ENCODE measurements at places on chromosomes 1 and 21.

GRCh38 chr1:231872461-231872910 lies 245.9 kb downstream of the DISC1 start:
- DNase-seq: peak; percentile 84

- DNase-seq: no peak
Measured at GRCh38 chr1:248791010-248791409, 34.7 kb downstream of the SH3BP5L start.

GRCh38 chr21:42272984-42273600 lies 42.1 kb downstream of the TFF3 start:
- DNase-seq: no peak

DNA sequence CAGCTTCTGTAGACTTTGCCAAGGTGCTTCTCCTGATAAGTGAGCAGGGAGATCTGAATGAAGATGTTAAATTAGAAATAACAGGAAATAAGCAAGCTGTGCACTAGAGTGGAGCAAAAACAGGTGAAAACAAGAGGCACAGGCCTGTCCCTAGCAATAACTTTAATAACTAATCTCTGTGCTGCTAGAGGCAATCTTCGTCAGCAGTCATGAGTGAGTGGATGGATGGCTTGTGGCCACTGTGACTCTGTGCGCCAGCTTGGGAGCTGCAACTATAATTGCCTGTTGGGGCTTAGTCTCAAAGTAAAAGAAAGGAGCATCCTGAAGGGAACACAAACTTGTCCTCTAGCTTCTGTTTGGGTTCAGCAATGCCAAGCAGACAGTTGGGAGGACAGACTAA lies 240.3 kb downstream of the HHIPL2 start:
- no peak for DNase-seq

DNA sequence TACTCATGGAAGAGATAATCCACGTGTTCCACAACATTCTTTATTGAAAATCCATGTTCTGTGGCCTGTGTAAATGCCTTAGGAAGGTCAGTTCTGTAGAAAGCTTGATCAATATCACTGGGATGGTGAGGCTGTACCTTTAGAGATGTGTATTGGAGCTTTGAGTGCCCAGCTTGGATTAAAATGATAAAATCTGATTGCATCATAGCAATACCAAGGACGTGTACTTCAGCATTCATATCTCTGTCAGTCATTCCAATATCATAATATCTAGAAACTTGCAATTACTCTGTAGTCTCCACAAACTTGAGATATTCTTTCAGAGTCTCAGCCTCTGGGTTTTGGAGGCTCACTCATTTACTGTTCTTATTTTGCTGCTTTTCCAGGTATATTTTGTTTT lies 31.6 kb downstream of the IFI44 start:
- no peak for DNase-seq

GRCh38 chr1:87155170-87155569 lies 173.5 kb upstream of the LMO4 start:
- no peak for DNase-seq

DNA sequence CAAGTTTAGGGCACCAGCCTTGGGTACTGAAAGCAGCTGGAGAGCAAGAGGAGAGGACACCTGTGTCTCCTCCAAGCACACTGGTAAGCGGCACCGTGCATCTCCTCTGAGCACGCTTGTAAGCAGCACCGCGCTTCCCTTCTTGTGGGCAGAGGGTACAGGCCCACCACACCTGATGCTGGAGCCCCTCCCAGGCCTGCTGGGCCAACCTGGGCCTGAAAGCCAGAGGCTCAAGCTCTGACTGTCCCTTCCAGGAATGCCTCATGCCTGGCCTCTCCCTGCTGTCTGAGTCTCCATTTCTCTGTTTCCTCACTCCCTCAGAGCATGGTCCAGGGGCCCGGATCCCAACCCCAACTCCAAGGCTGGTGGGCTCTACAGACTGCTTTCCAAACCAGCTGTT lies 25.9 kb downstream of the DMBX1 start:
- DNase-seq: no peak

GRCh38 chr21:45190013-45190412 lies 97.7 kb downstream of the POFUT2 start:
- DNase-seq: no peak

DNA sequence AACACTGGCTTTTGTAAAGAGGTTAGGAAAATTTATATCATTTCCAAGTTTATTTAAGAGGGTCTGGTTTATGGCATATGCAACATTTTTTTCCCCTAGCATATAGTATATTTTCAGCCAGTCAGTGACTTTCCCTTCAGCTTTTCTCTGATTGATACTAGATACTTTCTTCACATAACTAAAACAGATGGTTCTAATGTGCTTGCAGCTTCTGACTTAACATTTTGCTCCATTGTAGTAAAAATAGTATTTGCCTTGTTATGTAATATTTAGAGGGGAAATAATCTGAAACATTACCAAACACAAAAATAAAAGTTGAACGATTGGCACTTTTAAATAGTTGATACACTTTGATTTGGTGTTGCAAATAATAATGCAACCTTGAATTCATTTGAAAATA lies 191.7 kb downstream of the GPR52 start:
- no peak for DNase-seq

DNA sequence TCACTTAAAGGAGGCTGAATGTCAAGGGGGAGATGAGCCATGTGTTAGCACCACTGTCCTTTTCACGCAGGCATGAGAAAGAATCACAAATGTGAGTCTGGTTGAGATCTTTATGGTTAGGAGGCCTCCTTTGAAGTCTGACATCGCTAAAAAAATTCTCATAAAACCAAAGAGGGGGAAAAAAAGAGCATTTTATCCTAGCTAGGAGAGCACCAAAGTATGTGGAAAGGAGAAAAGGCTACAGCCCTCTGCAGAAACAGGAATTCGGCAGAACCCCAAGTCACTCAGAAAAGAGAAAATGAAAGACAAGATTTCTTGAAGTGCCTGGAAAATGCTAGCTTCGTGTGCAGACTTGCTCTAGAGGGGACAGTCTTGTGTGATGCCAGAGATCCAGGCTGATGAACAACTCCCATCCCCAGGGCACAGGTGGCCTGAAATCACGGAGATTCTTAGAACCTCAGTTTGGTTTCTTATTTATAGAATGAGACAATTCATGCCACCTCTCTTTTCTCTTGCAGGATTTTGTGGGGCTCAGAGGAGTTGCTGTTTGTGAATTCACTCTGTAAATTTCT lies 61.5 kb downstream of the RUNX1 start:
- no peak for DNase-seq

DNA sequence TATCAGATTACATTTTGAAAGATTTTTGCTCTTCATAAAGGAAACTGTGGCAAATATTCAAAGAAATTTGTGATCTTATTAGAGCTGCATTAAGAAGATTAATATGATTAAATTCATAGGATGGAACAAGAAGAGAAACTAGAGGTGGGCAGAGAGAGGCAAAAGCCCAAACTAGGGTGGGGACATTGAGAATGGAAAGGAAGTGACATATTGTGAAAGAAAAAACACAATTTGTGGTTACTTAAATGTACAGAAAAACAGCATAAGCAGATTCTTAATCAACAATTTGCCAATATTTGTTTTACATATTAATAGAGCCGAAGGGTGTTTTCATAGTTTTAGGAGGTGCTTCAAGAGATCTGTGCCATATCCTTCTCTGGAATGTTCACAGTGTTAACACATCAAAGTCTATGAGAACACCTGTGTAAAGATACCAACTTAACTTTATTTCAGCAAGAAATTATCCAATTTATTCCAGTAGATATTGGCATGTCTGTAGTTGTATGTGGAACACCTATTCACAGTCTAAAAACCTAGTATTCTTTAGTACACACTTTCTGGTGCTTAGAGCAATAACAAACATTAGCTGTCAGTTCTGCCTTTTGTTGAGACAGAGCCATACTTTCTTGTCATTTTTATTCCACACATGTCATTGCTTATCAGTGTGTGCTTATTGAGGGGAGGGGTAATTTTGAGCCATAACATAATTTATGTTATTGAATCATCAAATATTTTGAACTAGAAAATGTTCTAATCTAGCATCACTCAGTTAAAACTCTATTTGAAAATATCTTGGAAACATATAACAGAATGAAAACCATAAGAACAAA lies 401.5 kb downstream of the PTPRC start:
- DNase-seq: no peak

- DNase-seq: no peak
Measured at GRCh38 chr1:182615468-182616129, 11.4 kb upstream of the RGS16 start.

- no peak for DNase-seq
Measured at GRCh38 chr21:42653231-42654061, at the start of gene PDE9A. TSS of gene PDE9A (plus strand) at chr21:42653621. CDS start at chr21:42653815, 194 bp downstream.

- peak; percentile 47 for DNase-seq
Measured at GRCh38 chr1:216310776-216311175, 112.5 kb downstream of the USH2A start.

- DNase-seq: no peak
Measured at GRCh38 chr1:160238408-160238807, 23.9 kb downstream of the DCAF8 start.

GRCh38 chr1:11071463-11072215 lies 11.8 kb upstream of the SRM start:
- DNase-seq: no peak

GRCh38 chr1:113855630-113856400 lies 15.7 kb downstream of the PTPN22 start:
- DNase-seq: no peak

DNA sequence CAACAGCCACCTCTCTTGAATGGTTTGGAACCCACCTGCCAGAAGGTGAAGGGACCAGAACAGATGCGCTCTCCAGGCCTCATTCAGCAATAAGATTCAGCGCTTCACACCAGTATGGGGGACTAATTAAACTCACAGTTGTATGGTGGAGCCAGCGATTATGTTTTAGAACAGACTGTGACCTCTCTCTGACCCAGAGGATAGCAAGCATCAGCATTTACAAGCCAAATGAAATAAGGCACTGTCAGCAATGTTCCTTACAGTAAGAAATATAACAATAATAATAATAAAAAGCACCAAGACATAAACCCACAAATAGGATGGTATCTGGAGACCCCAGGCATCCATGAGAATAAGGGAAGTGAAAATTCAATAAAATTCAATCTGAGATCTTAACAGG lies 6.9 kb upstream of the CDC42BPA start:
- DNase-seq: no peak

- no peak for DNase-seq
Measured at GRCh38 chr1:243726806-243727502, 123.1 kb downstream of the AKT3 start.

DNA sequence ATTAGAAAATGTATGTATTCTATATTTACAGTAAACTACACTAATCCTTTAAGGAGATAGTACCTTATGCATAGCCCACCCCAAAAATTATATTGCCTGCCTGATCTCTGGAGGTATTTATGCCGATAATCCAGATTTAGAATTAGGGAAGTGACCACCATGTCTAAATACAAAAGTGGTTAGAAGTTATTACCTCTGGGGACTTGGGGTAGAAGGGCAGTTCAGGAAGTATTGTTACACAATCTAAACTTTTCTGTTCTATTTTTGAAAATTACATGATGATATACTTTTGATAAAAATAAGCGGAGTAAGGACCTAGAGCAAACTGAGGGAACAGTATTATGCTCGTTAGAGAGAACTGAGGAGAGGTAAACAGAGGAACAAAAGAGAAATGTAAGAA lies 90.5 kb upstream of the ZP4 start:
- DNase-seq: no peak

DNA sequence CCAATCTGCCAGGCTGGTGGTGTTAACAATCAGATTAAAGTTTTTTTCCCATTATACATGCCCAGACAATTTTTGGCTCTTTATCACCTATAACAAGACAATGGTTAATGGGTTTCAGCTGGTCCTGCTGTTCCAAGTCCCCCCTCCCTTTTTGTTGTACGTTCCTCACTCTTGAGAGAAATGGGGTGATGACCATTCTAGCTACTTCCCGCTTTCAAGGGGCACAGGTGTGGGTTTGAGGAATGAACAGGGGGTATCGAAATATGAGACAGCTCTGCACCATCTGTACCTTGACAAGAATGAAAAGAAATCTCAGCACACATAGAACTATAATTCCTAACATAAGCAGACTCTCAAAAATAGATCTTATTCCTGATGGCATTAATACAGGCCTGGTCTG lies 326.8 kb downstream of the PTPRU start:
- DNase-seq: no peak

- DNase-seq: no peak
Measured at GRCh38 chr1:209809611-209810010, 3.7 kb upstream of the IRF6 start.
